ENCODE measurements at places on chromosomes 2 and 18.
A peak's percentile ranks its signal among the peaks of the same experiment; 100 is the strongest.

DNA sequence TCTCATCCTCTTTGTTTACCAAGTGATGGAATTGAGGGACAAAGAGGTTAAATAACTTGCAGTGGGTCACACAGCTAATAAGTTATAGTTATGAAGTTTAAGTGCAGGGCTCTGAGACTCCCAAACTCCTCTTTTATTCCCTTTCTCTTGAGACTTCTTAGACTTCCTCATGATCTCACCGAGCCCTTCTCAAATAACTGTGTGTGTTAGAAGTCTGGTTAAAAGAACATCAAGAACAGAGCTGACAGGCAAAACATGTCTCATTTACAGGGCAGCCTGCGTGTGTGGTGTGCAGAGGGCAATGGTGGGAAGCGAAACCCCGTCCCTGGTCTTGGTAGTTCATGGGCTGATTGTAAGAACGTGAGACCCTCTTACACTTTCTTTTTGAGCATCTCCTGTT is 368.0 kb downstream of the SLC4A3 start:
- DNase-seq, result no peak

GRCh38 chr18:42296723-42297122 is 341.7 kb downstream of the PIK3C3 start:
- DNase-seq, result no peak

- DNase-seq, result no peak
These were observed 2.0 kb downstream of the LYPD6B start for GRCh38 chr2:149040451-149040850.

- no peak for DNase-seq
These were observed 56.3 kb downstream of the GLI2 start for GRCh38 chr2:120791962-120792297.

- DNase-seq, result no peak
These were observed 342.6 kb downstream of the CTNNA2 start for GRCh38 chr2:79855264-79856006.

DNA sequence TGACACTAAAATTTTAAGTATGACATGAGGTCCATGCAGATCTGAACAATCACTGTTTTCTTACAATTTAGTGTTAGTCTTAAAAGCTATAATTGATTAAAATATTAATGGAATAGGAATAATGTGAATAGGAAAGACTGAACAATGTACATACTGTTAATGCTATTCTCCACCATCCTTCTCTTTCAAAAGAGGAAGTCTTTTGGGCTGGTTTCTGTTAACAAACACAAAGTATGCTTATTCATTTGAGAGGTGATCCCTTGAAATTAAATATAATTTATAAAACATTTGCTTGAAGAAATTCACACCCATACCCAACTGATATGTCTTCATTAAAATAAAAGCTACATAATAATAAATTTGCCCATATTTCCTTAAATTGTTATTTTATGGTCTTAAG is 2.3 kb downstream of the STPG4 start:
- no peak for DNase-seq

DNA sequence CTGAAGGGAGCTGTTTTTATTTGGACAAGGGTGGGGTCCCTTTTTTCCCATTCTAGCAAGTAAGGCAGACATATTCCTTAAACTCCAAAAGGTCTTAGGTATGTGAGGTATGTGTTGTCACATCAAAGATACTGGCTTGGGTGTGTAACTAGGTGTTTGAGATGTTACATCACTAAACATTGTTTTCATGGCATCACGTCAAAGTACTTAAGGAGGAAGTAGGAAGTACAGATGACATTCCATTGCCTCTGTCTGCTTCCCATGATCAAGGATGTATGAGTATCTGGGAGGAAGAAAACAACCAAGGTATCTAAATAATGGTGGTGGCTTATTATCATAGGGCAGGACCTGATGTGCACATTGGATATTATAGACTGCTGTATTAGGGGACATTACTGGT is 39.3 kb downstream of the CD302 start:
- DNase-seq, result no peak

DNA sequence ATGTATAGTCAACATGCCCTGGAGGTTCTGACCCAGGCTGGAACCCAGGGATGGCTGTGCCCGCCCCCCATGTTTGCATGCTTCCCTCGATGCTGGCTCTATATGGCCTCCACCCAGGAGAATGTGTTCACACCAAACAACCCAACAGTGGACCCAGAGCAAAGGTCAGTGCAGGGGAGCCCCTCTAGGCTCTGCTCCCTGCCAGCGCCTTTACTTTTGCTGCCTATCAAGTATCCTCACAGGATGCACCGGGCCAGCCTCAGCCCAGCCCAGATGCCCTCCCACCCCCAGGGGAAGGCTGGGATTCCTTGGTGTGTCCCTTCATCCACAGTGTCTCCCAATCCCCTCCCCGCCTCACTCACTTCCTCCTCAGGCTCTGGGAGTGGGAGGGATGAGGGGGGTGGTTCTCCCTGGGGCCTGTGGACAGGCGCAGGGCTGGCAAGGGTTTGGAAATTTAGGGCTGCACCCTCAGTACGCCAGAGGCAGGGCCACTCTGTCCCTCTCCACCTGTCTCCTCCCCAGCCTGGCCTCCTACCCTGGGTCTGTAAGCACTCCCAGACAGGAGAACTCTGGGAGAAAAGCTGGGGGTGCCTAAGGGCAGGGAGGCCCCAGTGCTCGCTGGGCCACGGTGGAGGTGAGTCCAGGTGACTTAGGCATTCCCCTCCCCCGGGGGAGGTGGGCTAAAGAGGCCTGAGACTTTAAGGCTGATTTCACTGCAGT is 2.3 kb downstream of the ATP6V1B1 start:
- no peak for DNase-seq

GRCh38 chr18:52875725-52876124 is 535.7 kb downstream of the DCC start:
- DNase-seq, result no peak

DNA sequence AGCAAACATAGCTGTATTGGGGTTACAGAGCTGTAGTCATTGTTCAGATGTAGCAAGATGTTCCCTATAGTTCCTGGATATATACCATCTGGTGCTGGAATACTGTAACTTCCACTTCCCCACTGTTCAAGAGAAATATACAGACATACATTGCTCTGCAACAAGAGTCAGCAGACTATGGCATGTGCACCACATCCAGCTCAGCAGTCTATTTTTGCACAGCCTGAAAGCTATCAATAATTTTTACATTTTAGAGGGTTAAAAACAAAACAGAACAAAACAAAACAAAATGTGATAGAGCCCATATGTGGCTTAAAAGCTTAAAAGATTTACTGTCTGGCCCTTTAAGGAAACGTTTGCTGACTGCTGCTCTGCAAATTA is 31.8 kb upstream of the VIT start:
- DNase-seq, result no peak

- no peak for DNase-seq
These were observed 184.9 kb upstream of the MAP2 start for GRCh38 chr2:209238765-209239584.

DNA sequence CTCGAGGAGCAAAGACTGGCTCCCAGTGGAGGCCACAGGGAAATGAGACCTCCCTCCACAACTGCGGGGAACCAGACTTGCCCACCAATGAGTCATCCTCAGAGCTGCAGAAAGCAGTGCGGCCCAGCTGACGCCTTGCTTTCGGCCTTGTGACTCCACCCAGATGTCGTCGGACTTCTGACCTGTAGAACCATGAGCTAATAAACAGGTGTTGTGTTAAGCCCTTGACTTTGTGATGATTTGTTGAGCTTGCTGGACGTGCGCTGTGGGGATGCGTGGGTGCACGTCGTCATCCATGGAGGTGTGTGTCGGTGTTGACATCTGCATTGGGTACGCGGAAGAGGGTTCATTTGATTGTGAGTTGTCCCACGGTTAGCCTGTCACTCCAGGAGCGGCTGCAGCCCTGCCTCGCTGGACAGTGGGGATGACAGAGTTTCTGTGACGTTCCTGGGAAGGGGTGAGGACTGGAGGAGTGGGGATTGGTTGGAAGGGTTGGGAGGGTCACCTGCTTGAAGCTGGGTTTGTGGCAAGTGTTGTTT is 154.1 kb downstream of the SH3BP4 start:
- DNase-seq, result no peak

GRCh38 chr2:75609937-75610508 is 36.6 kb upstream of the MRPL19 start:
- DNase-seq, result no peak

DNA sequence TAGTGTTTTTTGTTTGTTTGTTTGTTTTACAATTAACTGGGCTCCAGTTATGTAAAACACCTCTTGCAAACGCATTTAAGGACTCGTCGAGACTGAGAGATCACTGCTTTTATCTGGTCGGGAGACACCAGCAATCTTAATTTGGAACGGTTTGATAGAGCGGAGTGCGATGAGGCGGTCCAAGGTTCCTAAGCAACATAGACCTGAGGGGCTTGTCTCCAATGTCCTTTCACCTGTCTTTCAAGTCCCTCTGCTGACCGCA is 729 bp upstream of the SELENOI start:
- DNase-seq, result no peak

DNA sequence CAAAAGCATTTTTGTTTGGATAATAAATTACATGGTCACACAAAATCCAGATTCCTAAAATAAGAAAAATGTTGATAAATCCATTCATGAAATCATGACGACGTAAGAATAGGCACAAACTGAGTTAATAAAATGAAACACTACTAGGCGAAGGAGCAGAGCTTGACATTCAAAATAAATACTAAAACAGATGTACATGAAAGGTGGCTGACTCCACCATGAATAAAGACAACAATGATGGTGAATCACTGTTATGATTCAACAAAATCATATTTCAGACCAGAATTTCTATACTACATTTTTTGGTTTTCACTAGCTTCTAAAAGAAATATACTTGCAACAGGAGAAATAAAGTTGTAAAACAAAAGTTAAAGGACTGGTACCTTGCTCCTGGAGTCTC is 122.0 kb upstream of the RNU4ATAC start:
- DNase-seq, result no peak

GRCh38 chr2:209331291-209331844 is 92.5 kb upstream of the MAP2 start:
- DNase-seq, result no peak

GRCh38 chr2:65465124-65465523 is 32.7 kb upstream of the SPRED2 start:
- peak; percentile 19 for DNase-seq

- no peak for DNase-seq
These were observed 432.7 kb downstream of the IRS1 start for GRCh38 chr2:226366920-226367319.

DNA sequence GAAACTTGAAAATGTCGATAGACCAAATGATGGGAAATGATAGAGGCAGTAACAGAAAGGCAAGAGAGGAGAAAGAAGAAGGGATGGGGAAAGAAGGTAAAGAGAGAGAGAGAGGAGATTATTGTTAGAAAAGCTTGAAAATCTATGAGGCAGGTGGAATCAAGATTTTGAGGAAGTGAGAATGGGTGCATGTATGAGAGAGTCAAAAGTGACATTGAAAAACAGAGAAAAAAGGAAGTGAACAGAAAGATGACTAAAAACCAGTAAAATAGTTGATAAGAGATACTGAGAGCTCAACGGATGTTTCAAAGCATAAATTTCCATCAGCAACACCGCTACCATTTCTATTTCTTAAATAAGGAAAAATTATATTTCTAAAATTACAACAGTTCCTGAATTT is 327.4 kb upstream of the CWC22 start:
- no peak for DNase-seq

DNA sequence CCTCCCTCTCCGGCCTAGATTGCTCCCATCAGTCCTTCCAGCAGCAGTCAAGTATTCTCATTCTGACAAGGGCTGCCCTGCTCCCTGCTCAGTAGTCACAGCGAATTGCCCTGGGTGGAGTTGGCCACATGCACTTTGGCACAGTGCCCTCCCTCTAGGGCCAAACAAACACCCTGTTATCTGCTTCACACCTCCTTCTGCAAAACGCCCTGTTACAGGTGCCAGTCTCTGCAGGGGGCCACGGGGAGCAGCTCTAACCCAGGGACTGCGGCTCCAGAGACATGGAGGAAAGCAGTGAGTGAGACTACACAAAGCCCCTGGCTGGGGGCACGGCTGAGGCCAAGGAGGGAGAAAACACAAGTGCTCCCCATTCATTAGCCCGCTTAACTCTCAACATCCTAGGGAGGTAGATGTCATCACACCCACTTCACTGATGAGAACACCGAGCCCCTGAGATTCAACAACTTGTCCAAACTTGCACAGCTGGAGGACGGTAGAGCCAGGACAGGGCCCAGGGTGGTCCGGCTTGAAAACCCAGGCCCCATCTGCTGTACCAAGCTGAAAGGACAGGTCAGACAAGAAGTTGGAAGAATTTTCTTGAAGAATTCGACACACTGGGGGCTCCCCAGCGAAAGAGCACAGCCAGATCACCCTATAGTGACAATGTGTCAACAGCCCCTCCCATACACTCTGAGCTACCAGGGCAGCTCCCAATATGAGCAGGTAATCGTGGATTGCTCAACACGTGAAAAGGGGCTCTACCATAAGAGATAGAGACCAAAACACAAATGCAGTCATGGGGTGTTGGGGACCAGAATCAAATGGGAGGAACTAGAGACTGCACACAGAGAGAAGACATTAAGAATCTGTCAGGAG is 8.7 kb upstream of the TFCP2L1 start:
- no peak for DNase-seq
